ENCODE measurements at places on chromosomes 5 and 9.

DNA sequence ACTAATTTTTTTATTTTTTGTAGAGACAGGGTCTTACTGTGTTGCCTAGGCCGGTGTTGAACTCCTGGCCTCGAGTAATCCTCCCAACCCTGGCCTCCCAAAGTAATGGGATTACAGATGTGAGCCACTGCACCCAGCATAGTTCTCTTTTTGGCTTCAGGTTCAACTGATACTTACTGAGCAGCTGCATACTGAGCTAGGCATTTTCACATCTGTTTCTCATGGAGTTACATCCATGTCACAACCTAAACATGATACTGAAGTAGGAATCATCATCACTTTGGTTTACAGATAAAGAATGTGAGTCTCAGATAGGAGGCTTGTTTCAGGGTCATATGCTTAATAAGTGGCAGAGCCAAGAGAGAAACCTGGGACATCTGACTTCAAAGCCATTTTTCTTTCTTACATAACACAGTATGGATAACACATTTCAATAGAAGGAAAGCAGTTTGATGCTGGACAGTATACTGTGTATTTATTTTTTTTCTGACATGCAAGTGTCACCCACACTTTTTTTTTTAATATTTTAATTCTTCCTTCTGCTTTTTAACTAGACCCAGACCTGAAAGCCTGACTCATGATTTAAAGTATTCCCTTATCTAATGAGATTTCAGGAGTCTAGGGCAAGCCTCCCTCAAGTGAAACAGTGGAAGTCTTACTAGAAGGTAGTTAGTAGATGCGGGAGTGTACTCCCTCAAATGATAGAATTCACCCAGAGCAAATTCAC, 90.8 kb downstream of the HACD4 start:
- no peak for DNase-seq

- DNase-seq = no peak
Measured at GRCh38 chr9:135209852-135210251, 122.4 kb downstream of the OLFM1 start.

GRCh38 chr5:142896325-142897007, 126.3 kb downstream of the ARHGAP26 start:
- DNase-seq = no peak

DNA sequence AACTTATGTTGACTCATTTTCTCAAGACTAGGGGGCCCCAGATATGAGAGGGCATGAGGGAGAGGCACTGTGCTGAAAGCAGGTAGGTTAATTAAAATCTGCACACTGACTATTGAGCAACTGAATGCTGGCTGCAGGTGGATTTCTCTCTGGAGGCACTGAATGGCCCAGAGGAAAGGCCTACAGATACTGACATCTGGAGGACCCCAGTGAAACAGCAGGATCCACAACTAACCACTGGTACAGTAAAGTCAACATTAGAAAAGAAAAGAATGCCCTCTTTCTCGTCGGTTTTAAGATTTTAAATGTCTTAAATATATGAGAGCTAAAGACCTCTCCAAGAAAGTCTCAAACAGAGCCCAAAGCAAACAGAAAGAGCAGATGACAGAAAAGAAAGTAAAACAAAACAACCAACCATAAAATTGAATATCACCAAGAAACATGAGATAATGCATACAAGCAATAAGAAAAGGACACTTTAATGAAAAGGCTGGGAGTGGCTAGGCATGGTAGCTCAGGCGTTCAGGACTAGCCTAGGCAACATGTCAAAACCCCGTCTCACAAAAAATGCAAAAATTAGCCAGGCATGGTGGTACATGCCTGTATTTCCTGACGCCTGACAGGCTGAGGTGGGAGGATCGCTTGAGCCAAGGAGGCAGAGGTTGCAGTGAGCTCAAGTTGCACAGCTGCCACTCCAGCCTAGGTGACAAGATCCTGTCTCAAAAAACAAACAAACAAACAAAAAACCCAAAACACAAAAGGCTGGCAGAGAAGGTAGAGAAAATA, 43.3 kb downstream of the PUM3 start:
- DNase-seq = no peak

DNA sequence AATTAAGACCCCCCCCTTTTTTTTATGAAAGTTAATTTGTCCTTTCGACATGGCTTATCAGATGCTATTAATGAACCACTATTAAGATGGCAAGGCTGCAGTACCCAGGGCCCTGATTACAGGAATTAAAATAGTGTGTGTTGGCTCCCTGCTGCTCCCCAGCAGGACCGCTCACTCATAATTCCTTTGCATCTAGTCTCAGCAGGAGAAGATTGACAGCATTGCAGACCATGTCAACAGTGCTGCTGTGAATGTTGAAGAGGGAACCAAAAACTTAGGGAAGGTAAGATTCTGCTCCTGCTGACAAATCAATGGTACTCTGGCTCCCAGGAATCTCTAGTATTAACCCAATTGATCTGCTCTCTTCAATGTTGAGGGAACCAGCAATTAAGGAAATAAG, 61.0 kb downstream of the STX17 start:
- DNase-seq = no peak

DNA sequence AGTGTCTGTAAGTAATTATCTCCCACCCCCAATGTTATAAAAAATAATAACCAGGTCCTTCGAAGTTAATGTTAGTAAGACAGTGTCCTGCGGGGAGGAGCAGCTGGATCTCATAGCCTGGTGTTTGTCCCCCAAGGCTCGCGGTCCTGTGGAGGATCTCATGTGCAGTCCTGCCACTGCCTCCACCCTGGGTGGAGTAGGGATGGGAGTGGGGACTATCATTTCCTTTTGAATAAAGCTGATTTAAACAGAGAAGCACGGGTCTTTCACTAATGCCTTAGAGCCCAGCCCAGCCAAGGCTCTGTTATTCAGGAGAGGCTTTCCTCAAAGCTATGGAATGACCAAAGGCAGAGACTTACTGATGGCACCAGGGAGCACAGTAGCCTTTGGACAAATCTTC, 40.2 kb downstream of the SUB1 start:
- DNase-seq = no peak

DNA sequence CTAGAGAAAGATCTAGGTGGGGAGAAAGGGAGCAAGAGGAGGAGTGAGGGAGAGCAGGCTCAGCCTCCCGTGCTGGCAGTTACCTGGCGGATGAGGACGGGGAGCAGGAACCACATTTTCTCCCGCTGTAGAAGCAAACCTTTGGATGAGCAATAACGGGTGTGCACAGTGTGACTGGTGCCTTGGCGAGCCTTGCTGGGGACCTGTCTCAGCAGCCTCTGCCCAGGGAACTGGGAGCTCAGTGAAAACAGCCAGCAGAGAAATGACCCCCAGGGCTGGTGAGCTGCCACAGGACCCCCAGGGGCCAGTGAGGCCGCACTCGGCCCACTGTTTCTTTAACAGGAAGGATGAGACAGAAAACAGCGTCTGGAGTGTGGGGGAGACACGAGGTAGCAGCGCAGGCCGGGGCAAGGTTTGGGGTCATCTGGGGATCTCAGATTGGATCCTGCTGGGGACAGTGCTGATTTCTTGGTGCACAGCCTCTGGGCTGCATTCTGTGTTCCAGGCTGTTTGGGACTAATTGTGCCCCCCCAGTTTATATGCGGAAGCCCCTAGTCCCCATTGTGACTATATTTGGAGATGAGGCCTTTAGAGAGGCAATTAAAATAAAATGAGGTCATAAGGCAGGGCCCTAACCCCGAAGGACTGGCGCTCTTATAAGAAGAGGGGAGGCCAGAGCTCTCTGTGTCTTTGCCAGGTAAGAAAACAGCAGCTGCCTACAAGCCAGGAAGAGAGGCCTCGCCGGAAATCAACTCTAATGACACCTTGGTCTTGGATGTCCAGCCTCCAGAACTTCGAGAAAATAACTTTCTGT, 118.8 kb upstream of the PHYKPL start:
- no peak for DNase-seq

DNA sequence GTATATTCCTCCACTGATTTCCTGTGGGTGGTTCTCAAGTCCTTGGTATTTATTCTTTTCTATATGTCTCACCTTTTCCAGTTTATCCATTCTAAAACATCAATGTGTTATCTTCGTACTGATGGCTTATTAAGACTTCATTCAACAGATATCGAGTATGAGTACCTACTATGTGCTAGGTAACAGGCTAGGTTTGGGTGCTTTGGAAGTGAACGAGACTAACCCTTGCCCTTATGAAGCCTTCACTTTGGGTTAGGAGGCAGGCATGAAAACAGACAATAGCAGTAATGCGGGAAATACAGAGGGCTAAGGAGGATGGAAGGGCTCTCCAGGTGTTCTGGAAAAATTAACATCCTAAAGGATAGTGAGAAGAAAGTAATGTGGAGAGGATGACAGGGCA, 53.4 kb downstream of the AQP7 start:
- DNase-seq = no peak

DNA sequence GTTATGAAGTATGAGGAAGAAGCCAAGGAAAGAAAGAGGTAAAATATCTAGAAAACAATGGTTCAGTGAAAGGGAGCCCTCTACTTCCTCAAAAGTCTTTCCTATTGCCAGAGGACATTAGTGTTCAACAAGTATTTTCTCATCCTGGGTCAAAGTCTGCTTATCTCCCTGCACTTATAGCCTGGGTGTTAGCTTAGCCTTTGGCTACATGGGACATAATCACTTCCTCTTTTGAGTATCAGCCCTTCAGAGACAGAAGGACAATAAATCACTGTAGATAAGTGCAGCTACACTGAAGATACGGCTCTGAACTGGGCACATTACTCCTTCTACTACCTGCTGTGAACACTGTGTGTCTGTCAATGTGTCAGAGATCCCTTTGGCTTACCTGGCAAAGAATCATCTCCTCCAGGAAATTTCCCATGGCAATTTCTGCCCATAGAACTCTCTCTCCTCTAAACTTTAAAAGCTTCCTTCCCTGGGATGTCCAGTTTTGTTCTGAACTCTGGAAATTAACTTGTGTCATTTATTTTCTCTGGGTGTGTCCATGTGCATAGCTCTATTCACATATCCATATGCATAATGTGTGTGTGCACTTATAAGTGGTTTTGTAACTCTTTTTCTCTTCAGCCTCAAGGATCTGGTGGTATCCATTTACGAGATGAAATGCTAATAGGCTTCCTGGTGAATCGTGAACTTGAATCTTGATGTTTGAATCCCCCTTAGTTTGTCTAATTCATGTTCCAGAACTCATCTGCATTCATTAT, 30.0 kb upstream of the RECK start:
- no peak for DNase-seq

GRCh38 chr9:96486386-96487028, 36.5 kb downstream of the HABP4 start:
- no peak for DNase-seq

GRCh38 chr5:17951392-17952169, 317.3 kb downstream of the TAF11L14 start:
- no peak for DNase-seq

DNA sequence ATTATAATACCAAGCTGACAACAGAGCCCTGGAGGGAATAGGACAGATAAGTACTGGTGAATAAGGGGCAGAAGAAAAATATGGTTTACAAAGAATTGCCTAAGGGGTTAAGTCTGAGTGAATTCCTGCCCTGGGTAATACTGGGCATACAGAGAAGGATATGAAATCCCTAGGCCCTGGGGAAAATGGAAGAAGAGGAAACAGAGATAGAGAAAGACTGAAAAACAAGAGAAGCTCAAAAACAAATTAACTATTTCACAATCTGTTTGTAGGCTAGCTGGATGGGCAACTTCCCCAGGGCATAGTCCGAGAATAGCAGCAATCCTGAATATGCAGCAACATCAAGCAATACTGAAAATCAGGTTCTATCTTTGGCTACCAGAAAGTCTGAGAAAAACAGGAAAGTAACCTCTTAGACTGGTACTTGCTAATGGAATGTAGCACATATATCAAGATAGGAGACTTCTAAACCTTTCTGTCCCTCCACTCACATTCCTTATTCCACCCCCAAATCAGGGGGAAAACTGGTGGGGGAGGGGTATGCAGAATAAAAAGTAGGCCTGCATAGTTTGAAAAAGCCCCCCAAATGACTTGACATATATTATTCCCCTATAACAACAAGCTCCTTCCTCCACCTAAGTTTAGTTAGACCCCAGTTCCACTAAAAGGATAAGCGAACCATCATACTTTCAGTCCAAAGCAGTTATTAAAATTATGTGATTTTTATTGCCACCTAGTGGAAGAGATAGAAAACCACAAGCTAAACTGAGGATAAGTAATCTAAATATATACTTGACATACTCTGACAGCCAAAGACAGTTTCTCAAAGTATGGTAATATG, 20.6 kb downstream of the SLC38A9 start:
- DNase-seq = no peak

DNA sequence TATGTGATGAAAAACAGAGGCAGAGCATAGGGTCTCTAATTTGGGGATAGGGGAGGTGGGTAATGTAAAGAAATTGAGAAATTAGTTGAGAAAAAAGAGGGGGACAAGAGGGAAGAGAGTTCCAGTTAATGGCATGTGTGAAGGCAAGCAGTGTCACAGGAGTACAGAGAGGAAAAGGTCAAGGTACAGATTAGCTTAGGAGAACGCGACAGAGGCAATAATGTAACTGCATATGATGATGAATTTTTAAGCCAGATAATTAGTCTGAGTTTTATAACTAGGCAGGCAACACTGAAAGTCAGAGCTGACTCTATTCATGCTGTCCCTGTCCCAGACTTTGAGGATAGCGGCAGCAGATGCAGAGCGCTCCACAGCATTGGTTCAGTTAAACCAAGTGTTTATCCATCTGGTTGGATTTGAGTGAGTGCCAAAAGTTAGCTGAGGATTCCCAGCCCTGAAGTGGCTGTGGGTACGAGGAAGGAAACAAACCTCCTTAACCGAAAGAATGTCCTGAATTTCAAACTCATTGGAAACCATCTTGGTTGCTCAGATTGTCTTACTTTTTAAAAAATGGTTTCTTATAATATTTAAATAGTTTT, 315.2 kb downstream of the ARHGAP26 start:
- no peak for DNase-seq

GRCh38 chr9:130119519-130120298, 52.5 kb upstream of the NCS1 start:
- no peak for DNase-seq

- DNase-seq = no peak
Measured at GRCh38 chr5:52767766-52768480, 19.8 kb upstream of the ITGA1 start.

DNA sequence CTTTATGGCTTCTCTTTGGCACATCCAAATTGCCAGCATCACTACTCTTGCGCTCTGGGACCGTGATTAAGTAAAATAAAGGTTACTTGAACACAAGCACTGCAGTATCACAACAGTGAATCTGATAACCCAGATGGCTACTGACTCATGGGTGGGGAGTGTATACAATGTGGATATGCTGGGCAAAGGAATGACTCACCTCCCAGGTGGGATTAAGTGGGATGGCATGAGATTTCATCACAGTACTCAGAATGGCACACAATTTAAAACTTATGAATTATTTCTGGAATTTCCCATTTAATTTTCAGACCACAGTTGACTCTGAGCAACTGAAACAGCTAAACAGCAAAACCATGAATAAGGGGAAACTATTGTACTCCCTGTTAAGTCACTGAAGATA, 4.3 kb downstream of the GFM2 start:
- peak; percentile 54 for DNase-seq

DNA sequence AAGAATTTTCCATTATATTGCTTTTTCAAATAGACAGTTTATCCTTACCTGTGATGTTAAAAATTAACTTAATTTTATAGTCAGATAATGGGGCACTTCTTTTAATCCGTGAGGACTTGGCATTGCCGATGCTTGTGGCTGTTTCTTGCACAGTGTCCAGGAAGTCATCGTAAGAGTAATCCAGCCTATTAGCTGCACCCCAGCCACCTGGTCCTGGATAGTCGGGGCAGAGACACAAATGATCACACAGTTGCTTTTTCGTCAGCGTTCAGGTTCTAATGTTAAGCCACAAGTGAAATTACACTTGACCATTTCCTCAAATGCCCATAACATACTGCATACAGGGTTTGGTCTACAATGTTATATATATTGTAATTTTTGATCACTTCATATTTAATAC, 107.4 kb downstream of the SVEP1 start:
- DNase-seq = no peak

All from Calu3 (cell line).